ENCODE measurements at places on chromosomes 12 and 14. TPM values are rescaled to one million over a fixed set of nuclear protein-coding genes. Genes with fewer than 3 reads are reported as not detected.

DNA sequence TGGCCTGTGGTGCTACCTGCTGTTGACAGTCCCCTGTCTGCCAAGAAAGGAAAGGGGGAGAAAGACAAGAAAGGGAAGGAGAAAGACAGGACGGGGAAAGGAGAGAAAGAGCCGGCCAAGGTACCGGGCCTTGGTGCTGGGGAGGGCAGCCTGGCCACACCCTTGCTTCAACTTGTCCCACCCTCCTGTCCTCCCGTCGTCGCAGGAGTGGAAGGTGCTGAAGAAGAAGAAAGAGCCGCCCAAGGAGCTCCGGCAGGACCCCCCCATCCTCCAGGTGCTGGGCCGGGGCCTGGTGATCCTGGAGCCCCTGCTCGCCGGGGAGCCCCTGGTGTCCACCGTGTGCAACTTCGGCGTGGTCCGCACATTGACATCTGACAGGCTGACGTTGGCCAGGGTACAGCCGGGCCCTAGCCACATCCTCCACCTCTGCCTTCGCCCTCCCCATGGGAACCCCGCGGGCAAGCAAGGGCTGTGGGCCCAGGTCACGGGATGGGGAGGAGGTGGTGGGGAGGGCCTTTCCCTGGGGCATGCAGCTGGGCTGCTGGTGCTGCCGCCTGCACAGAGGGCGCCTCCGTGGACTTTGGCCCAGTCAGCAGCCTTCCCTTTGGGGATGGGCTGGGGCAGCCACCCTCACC, 2.9 kb upstream of the B3GNT4 start:
- H3K27me3 ChIP-seq = peaks cover 56% of the 10 kb centered on the region
- H3K27ac ChIP-seq = no peak overlapping the region
- no peak for DNase-seq
- no peak overlapping the region for H3K4me3 ChIP-seq
- peaks cover 15% of the 10 kb centered on the region for H3K4me1 ChIP-seq

- H3K4me1 ChIP-seq = peaks cover 17% of the 10 kb centered on the region
- DNase-seq = no peak
- peaks cover 15% of the 10 kb centered on the region for H3K36me3 ChIP-seq
- no peaks in the 10 kb centered on the region for H3K27me3 ChIP-seq
Measured at GRCh38 chr12:125124320-125124966, 59.2 kb downstream of the AACS start.

- peaks cover 21% of the 10 kb centered on the region for H3K27me3 ChIP-seq
- DNase-seq = no peak
- H3K4me1 ChIP-seq = no peaks in the 10 kb centered on the region
- no peaks in the 10 kb centered on the region for H3K36me3 ChIP-seq
- no peak overlapping the region for H3K4me3 ChIP-seq
Measured at GRCh38 chr12:68349220-68349621, 17.1 kb upstream of the MDM1 start.

DNA sequence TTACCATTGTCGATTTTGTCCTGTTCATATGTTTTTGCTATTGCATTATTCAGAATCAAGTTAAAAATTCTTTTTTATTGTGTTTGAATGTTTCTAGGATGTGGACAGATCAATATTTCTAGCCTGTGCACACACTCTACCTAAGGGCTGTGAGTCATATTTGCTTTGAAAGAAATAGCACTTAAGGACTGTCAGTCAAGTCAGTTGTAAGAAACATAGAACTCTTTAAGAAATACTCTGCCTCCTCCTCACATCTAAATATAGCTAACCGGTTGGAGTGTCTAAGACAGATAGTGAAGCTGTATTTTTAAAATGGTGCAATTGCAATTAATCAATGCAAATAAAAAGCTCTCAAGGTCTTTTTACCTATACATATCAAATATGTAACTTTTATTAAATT, 17.9 kb upstream of the MGST1 start:
- H3K27me3 ChIP-seq = no peaks in the 10 kb centered on the region
- no peak for DNase-seq
- H3K36me3 ChIP-seq = peaks cover 3% of the 10 kb centered on the region
- no peak overlapping the region for H3K27ac ChIP-seq
- peaks cover 5% of the 10 kb centered on the region for H3K4me1 ChIP-seq

The FOXN4 gene
- 1.3 TPM for total RNA-seq

All from neural crest cell (in vitro differentiated cells).